Naive thymus-derived CD4-positive, alpha-beta T cell (primary cell): ENCODE measurements at places on chromosomes 12 and 14. TPM values are rescaled to one million over a fixed set of nuclear protein-coding genes. Genes with fewer than 3 reads are reported as not detected.

The RNASE3 gene
- total RNA-seq, result not detected

The EPYC gene
- total RNA-seq, result not detected

The FOXN4 gene
- not detected for total RNA-seq

The CLEC2A gene
- total RNA-seq, result not detected

The DNAH10 gene
- 0.05 TPM for total RNA-seq

The MMP17 gene
- 9.3 TPM for total RNA-seq

The LRTM2 gene
- total RNA-seq, result 0.12 TPM

DNA sequence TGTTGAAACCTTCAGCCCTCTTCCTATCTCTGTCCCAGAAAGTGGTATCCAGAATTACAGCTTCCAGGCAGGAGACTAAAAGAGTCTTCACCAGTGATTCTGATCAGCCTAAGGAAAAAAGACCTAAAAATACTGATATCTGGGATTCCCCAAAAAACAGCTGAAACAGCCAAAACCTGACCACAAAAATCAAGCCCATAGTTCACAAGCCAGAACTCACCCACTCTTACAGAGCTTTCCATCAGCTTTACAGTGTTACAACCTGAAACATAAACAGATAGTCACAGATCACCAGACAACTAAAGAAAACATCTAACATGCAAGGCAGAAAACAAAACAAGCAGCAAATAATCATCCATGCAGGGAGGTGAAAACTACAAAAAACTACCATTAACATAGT, 26.0 kb upstream of the TSPAN8 start:
- no peaks in the 10 kb centered on the region for H3K36me3 ChIP-seq
- no peak overlapping the region for H3K4me3 ChIP-seq
- H3K27me3 ChIP-seq, result no peaks in the 10 kb centered on the region
- H3K4me1 ChIP-seq, result no peaks in the 10 kb centered on the region
- H3K27ac ChIP-seq, result no peak overlapping the region
- DNase-seq, result no peak

DNA sequence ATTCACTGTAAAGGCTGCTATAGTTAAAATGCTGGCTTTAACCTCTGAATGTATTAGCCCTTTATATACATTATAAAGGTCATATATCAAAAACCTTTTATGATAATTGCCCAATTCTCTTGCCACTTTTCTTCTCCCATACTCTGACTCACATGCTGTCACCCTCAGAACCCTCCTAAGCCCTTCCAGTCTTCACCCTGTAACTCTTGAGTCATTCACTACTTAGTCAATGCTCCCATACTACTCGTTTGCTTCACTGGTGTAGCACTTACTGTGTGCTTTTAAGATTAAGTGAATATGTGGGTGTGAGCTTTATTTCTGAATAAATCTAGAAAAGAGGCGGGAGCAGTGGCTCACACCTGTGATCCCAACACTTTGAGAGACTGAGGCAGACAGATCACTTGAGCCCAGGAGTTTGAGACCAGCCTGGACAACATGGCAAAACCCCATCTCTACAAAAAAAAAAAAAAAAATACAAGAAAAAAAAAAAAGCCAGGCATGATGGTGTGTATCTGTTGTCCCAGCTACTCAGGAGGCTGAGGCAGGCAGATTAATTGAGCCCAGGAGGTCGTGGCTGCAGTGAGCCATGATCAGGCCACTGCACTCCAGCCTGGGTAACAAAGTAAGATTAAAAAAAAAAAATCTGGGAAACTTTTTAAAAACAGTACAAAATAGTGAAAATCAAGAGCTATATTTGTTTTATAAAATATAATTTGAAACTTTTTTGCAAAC, 37.6 kb downstream of the SPATA7 start:
- H3K36me3 ChIP-seq, result no peaks in the 10 kb centered on the region
- no peaks in the 10 kb centered on the region for H3K27me3 ChIP-seq
- DNase-seq, result no peak
- H3K27ac ChIP-seq, result no peak overlapping the region

- no peaks in the 10 kb centered on the region for H3K36me3 ChIP-seq
- H3K4me3 ChIP-seq, result no peak overlapping the region
- DNase-seq, result no peak
- H3K4me1 ChIP-seq, result no peaks in the 10 kb centered on the region
- no peak overlapping the region for H3K27ac ChIP-seq
Observed at GRCh38 chr12:16036073-16036472, 124.9 kb downstream of the DERA start.

- no peak overlapping the region for H3K27ac ChIP-seq
- peaks cover 28% of the 10 kb centered on the region for H3K36me3 ChIP-seq
- H3K4me1 ChIP-seq, result peaks cover 3% of the 10 kb centered on the region
- H3K4me3 ChIP-seq, result no peak overlapping the region
- no peak for DNase-seq
Observed at GRCh38 chr12:54182981-54183380, 5.8 kb downstream of the SMUG1 start.

- H3K27ac ChIP-seq, result no peak overlapping the region
- H3K36me3 ChIP-seq, result no peaks in the 10 kb centered on the region
- H3K27me3 ChIP-seq, result no peaks in the 10 kb centered on the region
- H3K4me3 ChIP-seq, result no peak overlapping the region
Observed at GRCh38 chr12:8687846-8688601, 9.8 kb upstream of the RIMKLB start.

DNA sequence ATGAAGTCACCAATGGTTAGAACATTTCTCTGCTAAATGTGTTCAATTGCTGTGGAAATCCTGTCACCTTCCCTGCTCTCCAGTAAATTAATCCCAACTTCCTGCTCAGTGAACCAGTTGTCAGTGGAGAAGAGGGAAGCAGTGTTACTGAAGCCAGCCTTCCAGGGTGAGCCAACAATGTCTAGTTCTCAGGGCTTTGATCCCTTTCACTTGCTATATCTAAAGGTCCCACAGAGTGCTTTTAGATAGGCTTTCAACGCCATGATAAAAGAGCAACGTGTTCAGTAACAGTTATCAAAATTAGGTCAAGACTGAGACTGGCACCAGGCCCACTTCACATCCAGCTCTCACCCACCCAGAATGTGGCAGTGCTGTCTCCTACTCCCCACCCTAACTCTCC, 139.7 kb downstream of the KCNH5 start:
- no peak overlapping the region for H3K4me3 ChIP-seq
- H3K4me1 ChIP-seq, result no peaks in the 10 kb centered on the region
- H3K36me3 ChIP-seq, result no peaks in the 10 kb centered on the region
- H3K27me3 ChIP-seq, result no peaks in the 10 kb centered on the region
- H3K27ac ChIP-seq, result no peak overlapping the region
- no peak for DNase-seq

GRCh38 chr14:92352158-92352985, 29.4 kb downstream of the SLC24A4 start:
- H3K4me3 ChIP-seq, result no peak overlapping the region
- no peaks in the 10 kb centered on the region for H3K4me1 ChIP-seq
- no peak for DNase-seq
- no peaks in the 10 kb centered on the region for H3K36me3 ChIP-seq

DNA sequence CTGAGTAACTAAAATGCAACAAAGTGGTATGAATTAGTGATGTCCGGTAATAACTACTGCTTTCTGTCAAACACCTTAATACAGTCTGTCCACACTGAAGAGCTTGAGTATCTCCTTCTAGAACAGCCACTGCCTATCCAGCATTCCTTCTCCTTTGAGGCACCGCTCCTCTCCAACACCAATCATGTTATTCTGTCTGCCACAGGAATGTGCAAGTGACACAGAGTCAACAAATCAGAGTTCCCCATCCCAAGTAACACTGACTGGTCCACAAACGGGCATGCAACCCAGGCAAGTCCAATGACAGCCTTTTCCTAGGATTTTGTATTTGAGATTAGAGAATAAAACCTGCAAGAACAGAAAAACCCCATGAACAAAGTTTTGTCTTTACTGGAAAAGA, 3.8 kb downstream of the GXYLT1 start:
- no peak overlapping the region for H3K4me3 ChIP-seq
- peaks cover 11% of the 10 kb centered on the region for H3K4me1 ChIP-seq
- H3K27me3 ChIP-seq, result no peaks in the 10 kb centered on the region
- DNase-seq, result no peak

DNA sequence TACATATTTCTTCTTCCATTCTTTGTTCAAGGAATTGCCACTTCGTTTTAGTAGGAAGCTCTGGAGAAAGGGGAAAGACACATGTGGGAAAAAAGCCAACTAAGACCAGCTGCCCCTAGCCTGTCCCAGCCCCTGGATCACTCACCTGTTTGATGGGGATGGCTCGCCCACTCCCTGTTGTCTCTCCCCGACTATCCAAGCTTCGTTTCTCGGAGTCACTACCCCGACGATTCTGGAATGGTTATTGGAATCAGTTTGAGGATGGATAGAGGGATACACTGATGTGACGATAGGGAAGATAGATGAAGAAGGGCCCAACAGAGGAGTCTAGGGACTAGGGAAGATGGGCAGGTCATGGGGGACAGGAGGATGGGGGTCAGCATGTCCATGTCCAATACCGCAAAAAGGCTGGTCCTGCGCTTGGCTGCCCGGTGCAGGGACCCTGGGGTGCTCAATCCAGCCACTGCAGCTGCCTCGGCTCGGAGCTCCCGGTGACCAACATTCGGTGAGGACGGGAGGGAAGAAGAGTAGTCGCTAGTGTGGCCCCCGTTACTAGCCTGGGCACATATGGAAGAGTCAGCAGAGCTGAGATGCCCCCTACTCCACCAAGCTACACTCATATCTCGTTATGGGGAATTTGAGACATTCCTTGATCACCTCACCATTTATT, 7.0 kb downstream of the AGAP2 start:
- DNase-seq, result no peak
- no peaks in the 10 kb centered on the region for H3K27me3 ChIP-seq
- H3K36me3 ChIP-seq, result peaks cover 51% of the 10 kb centered on the region

- H3K27ac ChIP-seq, result no peak overlapping the region
- no peaks in the 10 kb centered on the region for H3K36me3 ChIP-seq
- DNase-seq, result no peak
- no peaks in the 10 kb centered on the region for H3K4me1 ChIP-seq
- no peak overlapping the region for H3K4me3 ChIP-seq
Observed at GRCh38 chr14:72651081-72651480, 242.8 kb downstream of the DPF3 start.
